ENCODE measurements at places on chromosomes 7 and 10.

DNA sequence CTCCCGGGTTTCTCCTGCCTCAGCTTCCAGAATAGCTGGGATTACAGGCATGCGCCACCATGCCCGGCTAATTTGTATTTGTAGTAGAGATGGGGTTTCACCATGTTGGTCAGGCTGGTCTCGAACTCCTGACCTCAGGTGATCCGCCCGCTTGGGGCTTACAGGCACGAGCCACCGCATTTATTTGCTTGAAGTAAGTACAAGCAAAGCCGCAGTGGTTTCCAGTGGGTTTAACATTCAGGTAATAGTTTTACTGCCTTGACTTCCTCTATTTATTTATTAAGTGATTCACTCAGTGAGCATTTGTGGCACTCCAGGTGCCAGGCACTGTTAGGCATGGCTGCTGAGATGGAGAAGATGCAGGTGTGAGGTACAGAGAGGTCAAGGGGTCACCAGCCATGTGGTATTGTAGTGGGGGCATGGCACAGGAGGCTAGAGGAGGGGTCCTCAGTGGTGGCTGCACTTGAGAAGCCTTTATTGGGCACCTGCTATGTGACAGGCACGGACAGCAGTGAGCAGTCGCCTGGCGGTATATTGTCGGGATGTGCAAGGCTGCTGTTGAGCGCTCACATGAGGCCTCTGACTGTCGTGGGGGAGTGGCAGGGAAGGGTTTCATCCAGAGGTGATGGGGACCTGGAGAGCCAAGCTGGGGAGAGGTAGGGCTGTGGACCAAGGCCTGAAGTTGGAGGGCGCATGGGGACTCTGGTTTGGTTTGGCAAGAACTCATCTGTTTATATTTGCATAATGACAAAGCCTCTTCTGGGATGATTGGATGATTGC, 54.9 kb downstream of the DOCK1 start:
- no peak for DNase-seq

DNA sequence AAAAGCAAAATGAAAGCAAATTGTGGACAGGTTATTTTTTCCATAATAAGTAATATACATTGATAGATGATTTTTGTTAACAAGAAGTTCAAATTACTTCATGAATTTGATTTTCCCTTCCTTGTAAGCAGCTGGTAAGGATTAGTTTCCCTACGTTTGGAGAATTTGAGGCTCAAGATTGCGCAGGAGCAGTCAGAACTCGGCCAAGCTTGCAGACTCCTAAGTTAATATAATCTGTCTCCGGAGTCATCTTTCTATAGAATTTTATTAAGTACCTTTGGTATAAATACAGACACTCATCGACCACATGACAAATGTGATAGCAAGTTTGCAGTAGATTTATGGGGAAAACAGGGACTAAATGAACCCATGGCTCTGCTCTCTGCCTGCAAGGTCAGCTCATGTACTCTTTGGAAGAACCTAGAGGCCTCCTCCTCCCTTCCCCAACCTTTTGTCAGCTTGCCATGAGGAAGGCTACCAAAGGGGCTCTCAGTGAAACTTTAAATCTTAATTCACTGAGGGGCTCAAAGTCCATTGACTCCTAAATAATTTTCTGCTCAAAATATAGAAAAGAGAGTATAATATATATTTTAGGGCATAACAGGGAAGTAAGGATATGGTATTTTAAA, 89.2 kb upstream of the CTTNBP2 start:
- DNase-seq, result no peak

DNA sequence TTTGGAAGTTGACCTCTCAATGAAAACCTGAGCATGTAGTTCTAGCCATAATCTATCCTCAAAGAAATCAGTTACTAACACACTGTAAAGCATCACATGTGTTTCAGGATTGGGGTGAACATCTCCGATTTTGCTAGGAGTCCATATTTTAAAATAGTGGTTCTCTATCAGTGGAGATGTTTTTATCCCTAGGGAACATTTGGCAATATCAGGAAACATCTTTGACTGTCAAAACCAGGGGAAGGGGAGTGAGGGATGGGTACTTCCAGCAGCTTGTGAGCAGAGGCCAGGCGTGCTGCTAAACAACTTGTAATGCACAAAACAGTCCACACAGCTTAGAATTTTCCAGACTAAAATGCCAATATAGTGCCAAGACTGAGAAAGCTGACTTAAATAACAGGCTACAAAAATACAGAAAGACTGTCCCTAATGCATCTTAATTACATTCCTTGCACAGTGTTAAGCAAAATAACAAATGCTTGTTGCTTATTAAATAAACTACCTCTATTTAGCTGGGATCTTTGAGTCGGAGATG, 120.9 kb downstream of the CRPPA start:
- no peak for DNase-seq

GRCh38 chr10:105434970-105435369, 793.9 kb downstream of the SORCS3 start:
- no peak for DNase-seq

DNA sequence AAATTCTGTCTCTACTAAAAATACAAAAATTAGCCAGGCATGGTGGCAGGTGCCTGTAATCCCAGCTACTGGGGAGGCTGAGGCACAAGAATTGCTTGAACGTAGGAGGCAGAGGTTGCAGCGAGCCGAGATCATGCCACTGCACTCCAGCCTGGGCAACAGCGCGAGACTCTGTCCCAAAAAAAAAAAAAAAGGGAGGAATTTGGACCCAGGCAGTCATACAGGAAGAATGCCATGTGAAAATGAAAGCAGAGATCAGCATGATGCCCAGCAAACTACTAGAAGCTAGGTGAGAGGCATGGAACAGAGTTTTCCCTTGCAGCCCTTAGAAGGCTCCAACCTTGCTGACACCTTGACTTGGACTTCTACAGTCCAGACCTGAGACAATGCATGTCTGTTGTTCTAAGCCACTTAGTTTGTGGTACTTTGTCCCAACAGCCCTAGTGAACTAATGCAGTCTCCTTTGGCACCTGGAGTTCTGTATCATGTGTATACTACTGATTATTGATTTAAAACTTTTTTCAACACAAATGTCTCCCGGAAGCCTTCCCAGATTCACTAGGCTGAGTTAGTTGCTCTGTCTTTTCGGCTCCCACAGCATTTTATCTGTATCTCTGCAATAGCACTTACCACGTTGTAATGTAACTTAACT, 10.2 kb upstream of the BAG3 start:
- DNase-seq, result no peak

GRCh38 chr10:48896756-48897440, 42.7 kb downstream of the LRRC18 start:
- no peak for DNase-seq

GRCh38 chr10:123212063-123212462, 57.9 kb downstream of the BUB3 start:
- no peak for DNase-seq

DNA sequence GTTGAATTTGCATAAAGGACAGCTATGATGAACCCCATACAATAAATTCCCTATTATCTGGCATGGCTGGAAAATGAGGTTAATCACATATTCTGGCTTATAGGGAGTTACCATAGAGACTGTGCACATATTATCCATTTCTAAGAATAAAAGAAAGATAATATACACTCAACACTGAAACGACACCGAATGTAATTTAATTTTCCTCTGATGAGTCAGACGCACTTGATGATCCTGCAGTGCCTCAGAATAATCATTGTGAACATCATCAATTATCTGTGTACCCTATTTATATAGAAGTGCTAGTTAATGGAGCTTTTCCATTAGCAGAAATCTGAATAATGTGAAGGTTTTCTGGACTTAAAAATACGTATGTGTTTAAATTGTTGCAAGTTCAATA, 60.2 kb downstream of the SGCE start:
- no peak for DNase-seq

- no peak for DNase-seq
Observed at GRCh38 chr7:30977896-30978564, 14.3 kb downstream of the GHRHR start.

- DNase-seq, result no peak
Observed at GRCh38 chr7:67344481-67345193, 348.0 kb downstream of the TYW1 start.

DNA sequence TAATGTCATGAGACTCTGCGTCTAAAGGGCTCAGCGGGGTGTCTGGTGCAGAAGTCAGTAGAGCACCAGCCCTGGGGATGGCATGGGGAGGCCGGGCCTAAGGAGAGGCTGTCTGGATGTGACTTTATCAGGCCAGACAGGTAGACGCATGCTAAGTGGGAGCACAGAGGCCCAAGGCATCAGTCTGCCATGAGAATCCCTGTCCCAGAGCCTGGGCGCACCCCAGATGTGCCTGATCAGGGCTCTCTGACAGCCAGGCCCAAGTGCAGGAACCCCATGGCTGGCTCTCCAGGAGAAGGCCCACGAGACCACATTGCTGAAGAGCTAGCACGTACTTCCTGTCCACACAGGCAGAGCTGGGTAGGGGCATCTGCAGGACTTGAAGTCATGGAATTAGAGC, 48.0 kb upstream of the CPXM2 start:
- no peak for DNase-seq

Data from NCI-H774 (cell line).